ENCODE measurements at places on chromosomes 6 and 20.

- no peak for DNase-seq
Measured at GRCh38 chr20:3679749-3680700, 1.8 kb downstream of the ADAM33 start.

DNA sequence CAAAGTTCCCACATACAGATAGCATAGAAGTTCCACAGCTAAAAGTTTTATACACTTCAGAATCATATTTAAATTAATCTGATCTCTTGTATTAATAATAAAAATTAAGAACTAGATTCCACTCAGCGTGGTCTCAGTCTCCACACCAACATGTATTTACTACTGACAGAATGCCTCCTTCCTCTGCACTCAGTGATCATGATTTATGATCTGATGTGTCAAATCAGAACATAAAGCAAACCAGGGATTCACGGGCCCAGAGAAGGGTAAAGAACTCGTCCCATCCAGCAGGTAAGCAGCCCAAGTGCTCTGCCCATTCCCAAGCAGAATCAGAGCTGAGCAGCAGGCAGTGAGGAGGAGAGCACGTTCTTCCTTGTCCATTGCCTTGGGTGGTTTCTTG is 14.2 kb upstream of the ATRN start:
- no peak for DNase-seq

DNA sequence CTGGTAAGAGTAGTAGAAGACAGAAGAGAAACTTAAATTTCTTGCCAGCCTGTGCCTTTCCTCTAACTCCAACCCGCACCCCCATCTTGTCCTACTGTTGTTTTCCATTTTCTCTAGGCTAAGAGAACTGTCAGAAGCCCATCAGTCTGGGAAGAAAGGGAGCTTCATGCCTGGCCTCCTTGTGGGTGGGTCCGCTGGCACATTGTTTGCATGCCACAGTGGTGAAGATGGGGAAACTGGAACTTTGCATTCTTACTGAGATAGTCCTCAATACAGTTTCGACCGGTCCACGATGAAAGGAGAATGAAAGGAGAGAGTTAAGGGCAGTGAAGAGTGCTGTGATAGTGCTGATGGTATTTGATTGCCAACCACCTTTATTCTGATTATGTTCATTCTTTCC is 103.1 kb downstream of the TCP11 start:
- no peak for DNase-seq

DNA sequence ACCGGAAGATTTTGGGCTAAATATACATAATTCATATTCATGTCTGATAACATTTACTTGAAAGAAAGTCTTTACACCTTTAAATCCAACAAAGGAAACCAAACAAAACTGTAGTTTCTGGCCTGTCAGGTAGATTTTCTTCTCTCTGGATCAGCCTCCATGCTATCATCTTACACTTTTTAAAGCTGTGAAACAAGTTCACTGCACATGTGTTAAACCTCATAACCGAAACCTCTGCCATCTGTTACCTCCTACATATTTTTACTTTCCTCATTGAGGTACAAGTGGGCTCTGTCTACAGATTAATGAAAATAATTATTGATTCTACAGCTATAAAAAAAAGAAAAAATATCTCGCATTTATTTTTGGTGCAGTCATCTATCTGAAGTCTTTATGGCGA is 149.9 kb downstream of the RALGAPA2 start:
- no peak for DNase-seq

DNA sequence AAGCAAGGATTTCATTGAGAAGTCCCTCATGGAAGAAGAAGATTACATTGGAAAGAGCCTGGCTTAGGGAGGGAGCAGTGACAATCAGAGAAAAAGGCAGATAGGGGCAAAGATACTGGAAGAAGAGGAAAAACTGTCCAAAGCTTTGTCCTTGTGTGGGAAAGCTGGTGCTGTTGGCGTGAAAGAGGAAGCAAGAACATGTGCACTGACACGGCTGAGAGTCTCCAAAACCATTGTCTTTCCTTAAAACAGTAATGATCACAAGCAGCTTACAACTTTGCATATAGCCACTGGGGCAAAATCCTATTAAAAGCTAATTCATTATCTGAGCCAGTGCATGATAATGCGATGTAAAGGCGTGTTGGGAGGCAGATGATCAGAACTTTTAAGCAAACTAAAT is 85.1 kb upstream of the ESR1 start:
- DNase-seq: no peak

- no peak for DNase-seq
Measured at GRCh38 chr6:57147955-57148858, 23.9 kb upstream of the BAG2 start.

GRCh38 chr6:8157839-8158238 is 55.5 kb upstream of the EEF1E1 start:
- no peak for DNase-seq

DNA sequence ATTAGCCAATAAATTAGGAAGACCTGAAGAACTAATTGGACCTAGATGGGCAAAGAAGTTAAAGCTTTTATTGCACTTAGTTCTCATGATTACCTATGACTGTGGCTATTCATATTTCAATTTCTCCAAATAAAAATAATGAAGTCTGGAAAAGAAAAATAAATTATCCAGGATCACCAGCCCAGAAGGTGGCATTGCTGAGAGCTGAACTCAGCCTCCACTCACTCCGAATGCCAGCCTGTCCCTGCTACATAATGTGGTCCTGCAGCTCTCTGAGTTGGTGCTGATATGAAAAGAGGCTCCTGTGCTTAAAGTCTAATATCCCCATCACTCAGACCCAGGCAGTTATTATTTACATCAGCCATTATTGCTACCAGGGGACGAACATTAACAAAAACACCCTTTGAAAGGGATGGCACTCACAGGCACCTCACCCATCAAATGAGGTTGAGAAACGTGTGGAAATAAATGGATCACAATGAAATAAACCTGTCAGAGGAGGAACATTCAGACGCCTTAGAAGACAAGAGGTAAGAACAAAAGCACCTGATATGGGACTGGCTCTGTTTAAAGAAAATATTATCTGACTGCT is 649.7 kb upstream of the CHD6 start:
- no peak for DNase-seq

DNA sequence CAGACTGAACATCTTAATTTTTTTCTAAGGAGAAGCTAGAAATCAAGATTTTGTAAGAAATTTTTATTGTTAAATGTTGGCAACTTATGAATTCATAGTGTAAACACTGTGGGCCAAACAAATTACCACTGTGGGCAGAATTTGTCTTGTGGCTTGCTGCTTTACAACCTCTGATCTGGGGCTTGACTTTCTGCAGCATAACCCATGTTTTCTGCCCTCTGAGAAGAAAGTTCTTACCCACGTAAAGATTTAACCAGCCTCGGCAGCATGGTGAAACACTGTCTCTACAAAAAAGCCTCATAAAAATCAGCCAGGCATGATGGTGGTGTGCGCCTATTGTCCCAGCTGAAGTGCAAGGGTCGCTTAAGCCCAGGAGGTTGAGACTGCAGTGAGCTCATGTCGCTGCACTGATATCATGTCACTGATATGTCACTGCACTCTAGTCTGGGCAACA is 12.9 kb downstream of the ITCH start:
- DNase-seq: no peak

DNA sequence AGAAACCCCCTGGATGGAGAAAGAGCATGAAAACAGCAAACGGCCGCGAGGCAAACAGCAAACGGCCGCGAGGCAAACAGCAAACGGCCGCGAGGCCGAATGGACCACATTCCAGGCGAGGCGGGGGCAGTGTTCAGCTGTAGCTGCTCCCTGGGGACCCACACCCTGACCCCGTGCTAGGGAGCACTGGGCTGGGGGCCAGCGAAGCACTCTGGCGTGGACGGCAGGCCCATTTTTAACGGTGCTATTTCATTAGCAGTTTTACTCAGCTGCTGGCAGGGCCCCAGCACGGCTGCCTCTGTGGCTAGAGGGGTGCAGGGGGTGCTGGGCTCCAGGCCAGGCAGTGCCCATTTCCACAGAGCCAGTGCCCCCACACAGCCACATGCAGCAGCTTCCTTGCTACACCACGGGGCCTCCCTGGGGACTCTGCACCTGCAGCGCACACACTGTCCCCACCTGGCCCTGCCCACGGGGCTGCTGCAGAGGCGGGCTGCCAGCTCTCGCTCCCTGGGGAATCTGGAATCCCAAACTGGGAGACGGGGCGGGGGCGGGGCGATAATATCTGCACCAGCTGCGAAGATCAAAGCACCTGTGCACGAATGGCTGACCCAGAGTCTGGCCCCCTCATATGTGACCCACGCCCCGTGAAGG is 35.6 kb upstream of the SLCO4A1 start:
- DNase-seq: no peak

GRCh38 chr6:149701714-149702113 is 16.2 kb downstream of the LATS1 start:
- DNase-seq: no peak

- DNase-seq: no peak
Measured at GRCh38 chr20:3433744-3434143, 26.3 kb upstream of the DNAAF9 start.

DNA sequence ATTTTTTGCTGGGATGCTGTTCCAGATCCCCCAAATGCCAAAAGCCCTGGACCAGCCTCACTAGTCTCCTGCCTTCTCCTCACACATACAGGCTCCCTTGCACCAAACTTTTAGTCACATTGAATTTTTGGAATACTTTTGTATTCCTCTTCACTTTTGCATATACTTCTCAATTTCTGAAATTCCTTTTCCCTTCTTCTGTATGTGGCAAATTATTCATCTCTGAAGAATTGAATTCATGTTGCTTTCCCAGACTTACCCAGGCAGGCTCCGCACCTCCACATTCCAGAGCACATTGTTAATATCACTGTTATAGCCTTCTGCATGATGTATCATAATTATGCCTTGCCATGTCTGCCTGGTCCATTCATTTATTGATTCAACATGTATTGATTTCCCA is 255.3 kb upstream of the POU3F2 start:
- DNase-seq: no peak

DNA sequence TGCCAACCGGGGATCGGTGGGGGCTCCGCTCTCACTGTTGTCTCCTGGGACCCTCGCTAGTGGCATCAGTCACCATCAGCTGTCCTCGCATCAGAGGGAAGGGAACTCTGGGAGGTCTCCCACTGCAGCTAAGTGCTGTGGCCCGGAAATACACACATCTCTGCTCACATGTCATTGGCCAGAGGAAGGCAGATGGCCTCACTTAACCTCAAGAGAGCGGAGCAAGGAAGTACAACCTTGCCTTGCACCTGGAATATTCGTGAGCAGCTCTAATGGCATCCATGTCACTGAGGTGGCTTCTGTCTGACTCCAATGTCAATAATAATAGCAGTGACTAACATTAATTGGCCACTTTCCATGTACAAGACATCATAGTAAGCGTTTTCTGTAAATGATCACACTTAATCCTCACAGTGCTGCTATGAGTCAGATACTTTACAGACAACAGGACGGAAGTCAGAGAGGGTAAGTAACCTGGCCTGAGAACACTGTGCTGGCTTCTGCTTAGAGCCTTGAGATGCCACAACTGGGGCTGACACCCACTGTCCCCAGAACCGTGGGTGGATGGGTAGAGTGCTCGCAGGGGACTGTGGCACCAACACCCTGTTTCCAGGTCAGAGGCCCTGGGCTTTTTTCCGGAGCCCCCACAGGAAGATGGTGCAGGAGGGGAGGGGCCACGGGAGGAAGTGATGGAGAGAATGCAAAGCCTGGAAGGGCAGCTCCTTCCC is 6.0 kb downstream of the LHFPL5 start:
- DNase-seq: no peak

- no peak for DNase-seq
Measured at GRCh38 chr6:151958332-151958731, 150.8 kb downstream of the ESR1 start.

DNA sequence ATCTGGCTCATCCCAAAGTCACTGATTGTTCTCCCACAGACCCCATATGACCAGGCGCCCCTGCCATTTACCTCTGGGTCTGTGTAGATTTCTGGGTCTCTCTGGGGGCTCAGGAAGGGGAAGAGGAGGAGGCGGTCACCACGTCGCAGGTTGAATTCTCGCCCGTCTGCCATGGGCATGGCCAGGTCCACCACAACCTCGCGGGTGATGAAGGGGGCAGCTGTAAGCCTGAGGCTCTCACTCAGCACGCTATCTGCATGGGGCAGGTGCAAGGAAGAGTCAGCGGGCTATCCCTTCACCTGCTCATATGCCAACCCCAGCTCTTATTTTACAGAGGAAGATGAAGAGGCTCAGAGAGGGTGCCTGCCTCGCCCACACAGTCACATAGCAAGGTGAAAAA is 30.5 kb upstream of the KCNB1 start:
- DNase-seq: no peak

GRCh38 chr20:5895626-5896025 is 54.7 kb downstream of the TRMT6 start:
- no peak for DNase-seq

- no peak for DNase-seq
Measured at GRCh38 chr6:84035484-84035883, 1.9 kb downstream of the MRAP2 start.

- DNase-seq: no peak
Measured at GRCh38 chr20:42063141-42063540, 445.0 kb upstream of the CHD6 start.

DNA sequence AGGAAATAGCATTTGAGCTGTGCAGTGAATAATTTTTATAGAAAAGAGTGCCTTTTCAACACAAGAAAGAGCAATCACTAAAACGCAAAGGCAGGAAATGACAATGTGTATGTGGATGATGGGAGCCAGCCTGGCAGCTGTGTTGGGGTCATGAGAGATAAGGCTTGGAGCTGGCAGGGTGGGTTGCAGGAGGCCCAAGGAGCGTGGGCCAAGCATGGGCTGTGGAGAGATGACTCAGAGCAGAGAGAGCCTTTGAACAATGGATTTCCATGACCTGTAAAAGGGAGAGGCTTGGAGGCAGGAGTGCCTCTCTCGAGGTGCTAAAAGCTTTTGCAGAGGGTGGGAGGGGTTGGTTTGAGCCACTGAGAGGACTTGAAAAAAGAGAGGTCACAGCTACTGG is 6.6 kb upstream of the TBC1D7 start:
- no peak for DNase-seq

DNA sequence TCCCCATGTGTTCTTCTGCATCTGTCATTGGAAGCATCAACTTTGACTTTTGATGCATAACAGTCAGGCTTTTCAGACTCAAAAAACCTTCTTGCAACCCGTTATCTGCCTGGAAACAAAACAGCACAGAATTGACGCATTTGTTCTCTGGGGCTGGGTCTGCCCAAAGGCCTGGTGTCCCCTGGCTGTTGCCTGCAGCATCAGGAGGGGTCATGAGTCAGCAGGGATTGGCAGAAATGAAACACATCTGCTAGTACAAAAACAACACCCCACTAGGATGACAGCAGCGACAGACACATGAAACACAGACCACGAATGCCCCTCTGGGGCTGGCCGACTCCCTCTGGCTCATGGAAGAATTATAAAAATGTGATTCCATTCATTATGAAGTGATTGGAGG is 157.6 kb upstream of the INSM1 start:
- DNase-seq: no peak

- no peak for DNase-seq
Measured at GRCh38 chr20:46631212-46631869, 19.9 kb downstream of the SLC13A3 start.

- no peak for DNase-seq
Measured at GRCh38 chr6:152698692-152699091, 995 bp downstream of the MYCT1 start.

- no peak for DNase-seq
Measured at GRCh38 chr6:110550353-110550752, 73.9 kb upstream of the SLC22A16 start.

Measured in stimulated activated CD4-positive, alpha-beta T cell treated with anti-CD3 and anti-CD28 coated beads, Interleukin-12 subunit alpha, Interleukin-12 subunit beta, amount 100 ng/mL, for 48 hours (primary cell).